ENCODE measurements at places on chromosomes 11 and 22.

DNA sequence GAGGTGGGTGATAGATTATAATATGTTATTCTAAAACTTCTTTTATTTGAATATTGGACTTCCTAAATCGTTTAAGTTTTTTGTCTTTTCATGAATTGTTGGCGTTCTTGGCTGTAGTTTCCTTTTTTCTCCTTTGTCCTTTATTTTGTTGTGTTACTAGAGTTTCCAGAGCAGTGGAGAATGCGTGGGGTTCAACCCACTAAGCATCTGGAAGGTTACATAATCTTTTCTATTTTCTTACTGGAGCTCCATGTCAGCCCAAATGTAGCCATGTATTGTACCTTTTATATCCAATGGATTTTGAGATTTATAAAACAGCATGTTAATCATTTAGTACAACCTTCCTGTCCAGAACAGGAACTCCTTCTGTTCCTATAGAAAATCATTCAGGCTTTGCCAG is 63.2 kb downstream of the PPP6R3 start:
- DNase-seq, result no peak

- DNase-seq, result peak; percentile 24
Measured at GRCh38 chr22:39244136-39244495, 666 bp downstream of the PDGFB start.

- no peak for DNase-seq
Measured at GRCh38 chr11:62974848-62975522, 9.8 kb downstream of the SLC22A6 start.

- no peak for DNase-seq
Measured at GRCh38 chr11:76769645-76770586, 13.2 kb upstream of the TSKU start.

DNA sequence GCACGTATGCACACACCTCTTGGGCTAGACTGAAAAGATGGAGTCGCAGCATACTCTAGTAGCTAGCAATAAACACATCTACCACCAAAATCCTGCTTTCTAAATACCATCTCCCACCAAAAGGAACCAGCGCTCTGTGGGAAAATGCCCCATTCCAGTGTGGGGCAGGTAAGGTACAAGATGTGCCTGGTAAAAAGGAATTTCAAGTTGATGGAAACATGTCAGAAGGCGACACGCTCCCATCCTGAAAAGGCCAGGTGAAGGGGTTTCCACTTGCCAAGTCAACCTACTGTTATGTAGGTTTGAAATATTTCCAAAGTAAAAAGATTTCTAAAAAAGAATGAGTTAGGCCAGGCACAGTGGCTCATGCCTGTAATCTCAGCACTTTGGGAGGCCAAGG is 8.8 kb downstream of the DGCR2 start:
- no peak for DNase-seq

DNA sequence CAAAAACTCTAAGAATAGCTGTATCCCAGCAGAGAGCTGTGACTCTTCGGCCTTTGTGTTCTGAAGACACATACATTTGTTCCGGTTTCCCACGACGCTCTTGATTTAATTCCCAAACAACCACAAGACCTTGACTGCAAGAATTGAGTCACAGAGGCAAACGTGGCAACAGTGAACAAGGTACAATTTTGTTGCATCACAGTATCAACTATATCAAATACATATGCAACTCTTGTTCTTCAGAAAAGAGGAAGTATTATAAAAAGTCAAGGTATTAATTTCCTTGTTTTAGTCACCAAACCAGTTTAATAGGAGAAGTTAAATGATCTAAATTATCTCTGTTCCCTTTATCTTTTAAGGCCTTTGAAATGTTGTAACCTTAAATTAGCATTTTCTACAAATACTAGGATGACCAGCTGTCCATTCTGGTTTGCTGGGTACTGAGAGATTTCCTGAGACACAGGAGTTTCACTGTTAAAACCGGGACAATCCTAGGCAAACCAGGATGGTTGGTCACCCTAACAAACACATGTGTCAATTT is 11.1 kb downstream of the HPS5 start:
- no peak for DNase-seq

GRCh38 chr11:9568854-9569587 is 4.4 kb upstream of the WEE1 start:
- DNase-seq, result no peak

DNA sequence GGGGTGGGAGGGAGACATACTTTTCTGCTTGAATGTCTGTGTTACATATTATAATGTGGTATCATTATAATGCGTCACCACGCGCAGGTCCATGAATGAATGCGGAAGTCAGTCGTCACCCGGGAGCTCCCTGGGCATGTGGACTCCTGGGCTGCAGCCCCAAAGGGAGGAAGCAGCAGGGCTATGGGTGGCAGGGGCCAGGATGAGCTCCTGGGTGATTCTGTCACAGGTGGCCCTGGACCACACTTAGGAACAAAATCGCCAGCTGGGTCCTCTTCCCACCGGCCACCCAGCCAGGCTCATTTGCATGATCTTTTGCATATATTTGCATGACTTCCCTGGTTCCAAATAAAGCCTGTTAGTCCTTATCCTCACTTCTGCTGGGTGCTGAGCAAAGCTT is 51.2 kb downstream of the KCNJ4 start:
- no peak for DNase-seq

DNA sequence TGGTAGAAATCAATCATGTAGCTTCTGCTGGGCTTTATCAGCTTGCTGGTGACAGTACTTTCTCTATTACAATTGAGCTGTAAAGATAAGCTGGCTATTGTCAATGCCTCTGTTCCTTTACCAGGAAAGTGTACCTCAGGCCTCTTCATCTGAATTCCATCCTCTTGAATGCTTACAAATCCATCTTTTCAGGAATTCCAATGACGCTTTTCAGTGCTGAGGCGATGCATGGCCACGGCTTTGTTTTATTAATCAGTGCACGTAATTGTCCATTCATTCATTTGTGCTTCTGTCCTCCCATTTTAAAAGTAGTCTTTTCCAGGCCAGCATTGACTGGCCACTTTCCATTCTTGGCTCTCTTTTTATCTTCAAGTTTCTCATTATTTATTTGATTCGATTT is 202.0 kb downstream of the PGR start:
- no peak for DNase-seq

GRCh38 chr11:58204042-58204441 is at the start of gene OR1S2:
TSS of gene OR1S2 (minus strand) at chr11:58204142. CDS start at chr11:58204142, 0 bp downstream.
- DNase-seq, result no peak

DNA sequence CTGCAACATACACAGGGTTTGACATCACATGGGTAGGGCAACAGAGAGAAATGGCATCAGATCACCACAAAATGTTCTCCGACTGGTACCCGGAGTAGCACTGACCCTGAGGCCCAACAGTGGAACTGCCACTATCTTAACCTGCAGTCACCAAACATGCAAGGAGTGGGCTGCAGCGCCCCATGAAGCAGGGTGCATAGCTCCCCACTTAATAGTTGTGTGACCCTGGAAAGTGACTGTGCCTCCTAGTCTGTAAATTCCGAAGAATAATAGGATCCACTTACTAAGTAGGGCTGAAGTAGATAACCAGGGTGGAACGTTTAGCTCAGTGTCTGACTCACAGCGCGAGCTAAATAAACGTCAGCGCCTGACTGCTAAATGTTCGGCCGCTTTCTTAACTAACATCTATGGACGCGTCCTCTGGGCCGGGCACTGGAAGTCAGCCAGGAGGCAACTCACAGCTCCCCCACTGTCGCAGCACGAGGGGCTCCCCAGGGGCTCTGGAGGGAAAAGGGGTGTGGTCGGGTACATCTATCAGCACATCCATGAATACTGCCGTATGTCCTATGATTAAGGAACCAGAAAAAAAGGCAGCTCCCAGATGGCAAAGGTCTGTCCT is 777 bp downstream of the LTO1 start:
- DNase-seq, result peak; percentile 21

GRCh38 chr11:89537936-89538335 is 46.8 kb upstream of the NOX4 start:
- no peak for DNase-seq

DNA sequence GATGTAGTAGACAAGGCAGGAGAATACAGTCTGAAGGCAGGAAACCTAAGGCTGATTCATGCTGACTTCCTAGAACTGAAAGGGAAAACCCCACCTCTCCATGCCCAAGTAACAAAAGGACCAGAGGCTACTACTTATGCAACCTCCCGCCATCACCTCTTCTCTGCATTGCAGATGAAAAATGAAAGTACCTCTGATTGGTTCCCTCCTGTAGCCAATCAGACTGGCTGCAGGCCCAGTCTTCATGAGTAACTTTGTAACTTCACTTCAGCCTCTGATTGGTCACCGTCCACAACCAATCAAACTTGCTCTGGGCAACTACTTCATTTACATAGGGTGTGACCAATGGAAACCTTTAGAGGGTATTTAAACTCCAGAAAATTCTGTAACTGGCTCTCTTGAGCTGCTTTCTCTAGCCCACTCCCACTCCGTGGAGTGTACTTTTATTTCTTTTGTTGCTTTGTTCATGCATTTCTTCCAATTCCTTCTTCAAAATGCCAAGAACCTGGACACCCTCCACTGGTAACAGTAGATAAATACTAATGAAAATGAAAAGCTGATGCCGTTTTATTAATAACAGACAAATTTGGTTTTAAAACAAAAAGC is 5.2 kb upstream of the MAP6 start:
- peak; percentile 24 for DNase-seq

DNA sequence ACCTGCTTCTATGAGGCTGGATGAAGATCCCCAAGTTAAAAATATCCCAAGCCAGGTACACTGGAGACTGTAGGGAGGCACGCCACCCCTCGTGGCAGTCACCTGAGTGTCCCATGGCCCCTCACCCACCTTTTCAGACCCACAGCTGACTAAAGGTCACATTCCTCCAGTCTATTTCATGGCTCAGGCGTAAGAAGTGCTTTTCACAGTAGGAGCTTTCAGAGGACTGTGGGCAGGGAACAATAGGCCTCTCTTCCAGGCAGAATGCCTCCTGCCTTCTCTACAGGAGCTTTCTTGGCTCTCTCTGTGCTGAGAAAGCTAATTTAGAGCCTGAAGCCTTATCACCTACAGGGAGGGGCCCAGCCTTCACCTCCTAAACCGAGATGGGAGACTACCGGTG is 73.8 kb downstream of the C11orf58 start:
- no peak for DNase-seq

DNA sequence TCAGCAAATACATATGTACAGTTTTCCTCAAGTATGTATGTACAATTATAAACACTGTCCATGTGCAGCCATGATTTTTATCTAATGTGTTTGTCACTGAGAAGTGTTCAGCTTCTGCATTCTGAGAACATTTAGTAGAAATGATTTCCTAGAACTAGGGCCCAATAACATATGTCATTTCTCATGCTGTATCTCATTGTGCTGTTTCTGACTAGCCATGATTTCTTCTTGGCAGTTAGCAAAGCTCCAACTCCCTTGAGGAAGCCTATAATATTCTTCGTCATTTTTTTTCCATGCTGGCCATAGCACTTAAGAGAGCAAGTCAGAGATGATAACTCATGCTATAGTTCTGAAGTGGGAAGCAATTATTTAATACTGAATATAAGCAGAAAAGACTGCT is 187.8 kb downstream of the DDX10 start:
- DNase-seq, result no peak

DNA sequence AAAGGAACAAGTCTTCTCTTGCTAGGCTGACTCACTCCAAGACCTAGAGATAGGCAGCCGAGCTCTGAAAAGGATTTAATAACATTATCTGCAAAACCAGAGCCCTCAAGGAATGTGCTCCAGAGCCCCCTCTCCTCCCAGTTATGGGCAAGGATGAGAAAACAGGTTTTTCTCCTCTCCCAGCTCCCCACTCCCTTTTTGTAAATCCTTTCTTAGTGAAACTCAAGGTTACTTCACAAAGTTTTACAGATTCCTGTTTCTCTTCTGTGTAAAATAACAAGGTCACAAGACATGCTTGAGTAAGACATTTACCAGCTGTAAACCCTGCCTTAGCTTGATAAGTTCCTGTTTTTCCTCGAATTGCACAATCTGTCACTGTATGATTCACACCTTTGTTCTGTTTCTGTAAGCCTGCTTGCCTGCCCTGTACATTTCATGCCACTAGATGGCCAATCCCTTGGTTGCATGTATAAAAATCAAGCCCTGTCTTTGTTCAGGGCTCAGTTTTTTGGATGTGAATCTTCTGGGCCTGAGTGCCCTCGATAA is 489.4 kb downstream of the KCNA4 start:
- DNase-seq, result no peak

- no peak for DNase-seq
Measured at GRCh38 chr11:69961738-69962137, 116.4 kb upstream of the ANO1 start.

- no peak for DNase-seq
Measured at GRCh38 chr11:103257360-103257759, 148.1 kb downstream of the DYNC2H1 start.

- no peak for DNase-seq
Measured at GRCh38 chr11:16408619-16409018, 52.3 kb upstream of the SOX6 start.

- DNase-seq, result no peak
Measured at GRCh38 chr11:96215826-96216225, 127.2 kb downstream of the MAML2 start.

DNA sequence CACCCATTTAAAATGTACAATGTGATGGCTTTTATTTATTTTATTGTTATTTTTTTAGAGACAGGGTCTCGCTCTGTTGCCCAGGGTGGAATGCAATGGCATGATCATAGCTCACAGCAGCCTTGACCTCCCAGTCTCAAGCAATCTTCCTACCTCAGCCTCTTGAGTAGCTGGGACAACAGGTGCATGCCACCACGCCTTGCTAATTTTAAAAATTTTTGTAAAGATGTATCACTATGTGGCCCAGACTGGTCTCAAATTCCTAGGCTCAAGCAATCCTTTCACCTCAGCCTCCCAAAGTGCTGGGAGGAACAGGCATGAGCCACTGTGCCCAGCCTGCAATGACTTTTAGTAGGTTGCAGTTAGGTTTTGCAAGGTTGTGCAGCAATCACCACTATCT is 14.3 kb downstream of the CLDN5 start:
- DNase-seq, result no peak

- DNase-seq, result no peak
Measured at GRCh38 chr11:71429701-71430100, 18.5 kb downstream of the DHCR7 start.

DNA sequence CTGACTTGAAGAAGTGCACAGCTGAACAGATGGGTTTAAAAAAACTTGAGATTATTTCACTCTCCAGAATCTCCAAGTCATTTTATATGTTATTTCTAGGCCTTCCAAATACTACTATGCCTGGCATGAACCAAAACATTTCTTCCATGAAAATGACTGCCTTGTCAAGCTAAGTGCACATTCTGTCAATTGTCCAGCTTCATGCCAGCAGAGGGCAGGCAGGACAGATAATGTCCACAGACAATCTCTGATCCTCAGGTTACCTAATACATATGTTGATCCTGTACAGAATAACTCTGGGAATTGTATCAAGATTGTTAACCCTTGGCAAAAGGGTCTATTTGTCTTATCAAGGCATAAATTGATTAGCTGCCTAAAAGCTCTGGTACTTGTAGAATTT is 229.5 kb downstream of the AASDHPPT start:
- no peak for DNase-seq

GRCh38 chr11:70307176-70307575 is 36.7 kb downstream of the PPFIA1 start:
- DNase-seq, result no peak
